ENCODE measurements at places on chromosomes 13 and 19. TPM values are rescaled to one million over a fixed set of nuclear protein-coding genes. Genes with fewer than 3 reads are reported as not detected.

The FGF14 gene
- polyA plus RNA-seq: 0.99 TPM

The IRS2 gene
- polyA plus RNA-seq: 13.3 TPM

The ZNF610 gene
- 13.3 TPM for polyA plus RNA-seq

The THSD1 gene
- polyA plus RNA-seq: 7.3 TPM

The CYP2S1 gene
- polyA plus RNA-seq: 0.76 TPM

The ERICH4 gene
- 5.2 TPM for polyA plus RNA-seq

The PROZ gene
- 1.6 TPM for polyA plus RNA-seq

GRCh38 chr13:104086759-104087158, 1020.5 kb upstream of the SLC10A2 start:
- DNase-seq: no peak

DNA sequence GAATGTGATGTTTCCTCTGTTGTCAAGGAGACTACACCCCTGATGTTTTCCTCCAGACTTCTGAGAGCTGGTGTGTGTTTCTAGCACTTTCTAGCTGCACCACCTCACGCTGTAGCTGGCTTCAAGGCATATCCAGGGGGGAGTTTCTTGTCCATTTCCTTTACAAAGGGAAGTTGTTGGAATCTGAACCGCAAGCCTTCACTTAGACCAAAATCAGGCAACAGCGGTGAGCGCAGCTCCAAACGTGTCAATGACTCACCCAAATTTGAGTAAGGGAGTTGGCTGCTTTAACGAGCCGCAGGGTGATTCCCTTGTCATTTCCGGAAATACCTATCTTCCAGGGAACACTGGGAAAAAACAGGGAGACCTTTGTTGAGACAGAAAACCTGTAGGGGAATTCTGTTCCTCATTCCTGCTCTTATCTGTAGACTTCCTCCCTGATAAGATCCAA, 2.5 kb downstream of the LDLR start:
- DNase-seq: no peak

GRCh38 chr13:112689303-112690245, at the start of gene ATP11A:
Gene ATP11A, plus strand, starts transcription at chr13:112690038. Its CDS starts 379 bp downstream, at chr13:112690417.
- peak; percentile 68 for DNase-seq

DNA sequence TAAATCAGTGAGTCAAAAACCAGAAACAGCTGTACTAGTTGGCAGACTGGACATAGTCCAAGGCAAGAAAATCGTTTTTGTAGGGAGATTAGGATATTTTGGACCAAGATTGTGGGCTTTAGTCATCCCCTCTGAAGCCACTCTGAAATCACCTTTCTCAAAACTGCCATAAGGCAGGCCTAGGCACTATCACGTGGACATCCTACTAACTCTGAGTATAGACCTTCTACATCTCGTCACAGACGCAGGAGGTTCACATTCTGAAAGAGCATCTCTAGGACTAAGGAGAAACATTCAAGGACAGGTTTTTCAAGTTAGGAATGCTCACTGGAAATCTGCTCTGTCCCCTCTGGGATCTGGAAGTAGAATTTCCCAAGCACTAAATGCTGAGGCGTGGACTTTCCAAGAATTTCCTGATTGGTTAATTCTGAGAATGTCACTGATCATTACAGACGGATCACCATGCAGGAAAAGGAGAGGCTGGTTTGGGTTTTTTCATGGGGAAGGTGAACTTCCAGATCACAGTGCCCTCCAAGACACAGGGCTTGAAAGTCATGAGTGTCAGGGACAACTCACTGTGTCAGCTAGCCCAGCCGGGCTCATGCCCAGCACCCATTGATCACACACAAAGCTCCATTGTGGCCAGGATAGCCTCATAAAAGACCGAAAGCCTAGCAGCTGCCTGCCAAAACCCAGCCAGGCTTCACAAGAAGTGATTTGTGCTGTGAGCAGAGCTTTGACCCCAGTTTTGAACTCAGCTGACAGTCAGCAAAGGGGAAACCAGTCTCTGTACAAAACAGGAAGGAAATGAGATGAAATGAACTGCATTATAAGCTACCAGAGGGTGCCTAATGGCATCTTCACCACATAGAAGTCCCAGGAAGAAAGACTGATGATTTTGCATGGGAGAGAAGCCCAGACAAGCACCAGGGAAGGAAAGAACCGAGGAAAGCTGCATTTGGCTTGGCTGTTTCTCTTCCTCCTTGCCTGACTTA, 2.7 kb upstream of the RUBCNL start:
- no peak for DNase-seq

DNA sequence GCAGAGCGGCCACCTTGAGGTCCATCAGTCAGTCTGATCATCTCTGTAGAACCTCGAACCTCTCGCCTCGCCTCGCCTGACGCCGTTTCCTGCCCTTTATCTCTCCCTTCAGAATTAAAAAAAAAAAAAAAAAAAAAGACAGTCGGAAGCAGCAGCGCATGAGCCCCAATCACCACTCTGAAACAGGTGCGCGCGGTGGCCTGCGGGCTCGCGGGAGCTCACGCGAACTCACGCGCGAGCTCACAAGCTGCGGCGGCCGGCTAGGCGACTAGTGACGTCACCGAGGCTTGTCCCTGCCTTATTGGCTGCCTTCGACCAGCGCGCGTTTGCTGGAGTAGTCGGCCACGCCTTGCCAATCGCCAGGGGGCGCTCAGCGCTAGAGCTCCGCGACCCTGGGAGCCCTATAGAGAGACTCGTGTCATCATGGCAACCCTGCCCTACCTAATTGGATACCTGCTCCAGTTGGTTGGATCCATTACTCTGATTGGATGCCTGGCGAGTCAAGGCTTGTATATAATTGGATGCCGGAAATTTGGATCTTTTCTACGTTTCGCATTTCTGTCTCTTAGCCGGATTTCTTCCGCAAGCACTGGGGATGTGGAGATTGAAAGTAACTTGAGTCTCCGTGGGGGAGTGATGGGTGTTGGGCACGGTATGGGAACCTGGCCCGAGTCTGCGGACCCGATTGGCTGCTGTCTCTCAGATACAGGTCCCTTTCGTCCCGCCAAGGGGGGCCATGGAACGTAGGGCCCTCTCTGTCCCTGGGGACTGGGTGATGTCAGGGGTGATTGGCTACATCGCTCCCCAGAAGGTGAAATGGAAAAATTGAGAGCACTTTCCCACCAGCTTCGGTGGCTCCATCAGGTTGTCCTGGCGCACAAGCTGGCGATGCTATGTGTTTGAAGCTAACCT, 31.6 kb downstream of the SYT3 start:
- DNase-seq: peak; percentile 71

DNA sequence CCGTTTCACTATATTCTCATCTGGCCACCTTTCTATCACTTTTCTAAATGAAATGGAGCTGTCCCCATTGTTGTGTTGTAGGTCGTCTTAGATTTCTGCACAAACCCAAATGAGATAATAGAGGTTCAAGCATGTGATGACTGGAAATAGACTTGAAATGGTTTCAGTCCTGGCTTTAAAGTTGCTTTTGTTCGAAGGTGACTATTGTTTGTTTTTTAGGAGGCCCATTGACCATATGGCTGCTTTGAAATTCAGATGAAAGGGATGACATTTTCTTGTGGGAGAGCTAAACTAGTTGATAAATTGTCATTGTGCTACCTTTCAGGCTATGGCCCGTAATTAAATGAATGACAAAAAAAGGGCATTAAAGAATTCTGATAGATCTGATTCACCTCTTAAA, 583.7 kb downstream of the GPC6 start:
- DNase-seq: no peak
